Activated CD8-positive, alpha-beta T cell treated with anti-CD3 and anti-CD28 coated beads, Interleukin-2, amount 10 ng/mL, durations not matched to agents 7 days and 5 days (primary cell): ENCODE measurements at places on chromosomes 6 and 20. TPM values are rescaled to one million over a fixed set of nuclear protein-coding genes. Genes with fewer than 3 reads are reported as not detected.

The SLC24A3 gene
- total RNA-seq: not detected

The GNRH2 gene
- total RNA-seq: 1.7 TPM

The MYB gene
- total RNA-seq: 7.5 TPM

- H3K36me3 ChIP-seq: no peaks in the 10 kb centered on the region
- H3K4me1 ChIP-seq: no peaks in the 10 kb centered on the region
- H3K4me3 ChIP-seq: no peak overlapping the region
- DNase-seq: no peak
- no peak overlapping the region for H3K27ac ChIP-seq
Observed at GRCh38 chr6:100177956-100178355, 183.9 kb upstream of the MCHR2 start.

GRCh38 chr6:156848533-156848932 lies 71.4 kb downstream of the ARID1B start:
- no peak overlapping the region for H3K4me3 ChIP-seq
- H3K4me1 ChIP-seq: peaks cover 23% of the 10 kb centered on the region
- peaks cover 6% of the 10 kb centered on the region for H3K36me3 ChIP-seq
- H3K27ac ChIP-seq: no peak overlapping the region

DNA sequence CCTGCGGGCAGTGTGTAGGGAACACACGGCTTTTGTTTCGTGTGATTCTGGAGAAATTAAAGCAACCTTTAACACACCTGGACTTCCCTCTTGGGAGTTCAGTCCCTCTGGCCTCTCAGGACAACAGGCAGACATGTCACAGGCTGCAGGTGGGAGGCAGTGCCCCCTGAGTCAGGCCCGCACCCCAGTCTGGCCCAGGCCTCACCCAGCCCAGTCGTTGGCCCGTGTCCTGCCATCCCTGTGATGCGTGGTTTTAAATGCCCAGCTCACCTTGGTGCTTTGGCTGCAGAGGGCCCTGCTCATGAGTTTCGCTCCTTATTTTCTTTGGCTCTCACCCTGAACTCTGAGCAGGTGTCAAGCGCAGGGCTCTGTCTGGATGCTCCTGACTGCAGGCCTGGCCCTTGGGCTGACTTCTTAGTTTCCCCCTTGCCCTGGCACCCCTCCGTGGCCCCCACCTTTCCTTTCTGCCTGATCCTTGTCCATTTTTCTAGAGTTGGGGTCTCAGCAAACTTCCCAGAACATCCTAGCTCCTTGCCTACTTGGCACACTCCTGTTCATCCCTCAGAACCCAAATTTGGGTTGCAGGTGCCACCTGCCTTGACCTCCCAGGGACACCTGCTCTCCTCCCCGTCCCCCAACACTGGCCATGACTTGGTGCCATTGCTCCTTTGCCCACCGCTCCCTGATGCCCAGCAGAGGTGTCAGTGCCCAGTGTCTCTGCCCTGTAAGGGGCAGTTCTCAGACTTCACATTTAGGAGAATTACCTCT lies 2.2 kb upstream of the CABLES2 start:
- DNase-seq: no peak
- H3K36me3 ChIP-seq: no peaks in the 10 kb centered on the region

GRCh38 chr6:127013865-127014264 lies 104.6 kb upstream of the RSPO3 start:
- H3K4me3 ChIP-seq: no peak overlapping the region
- H3K36me3 ChIP-seq: no peaks in the 10 kb centered on the region
- H3K27me3 ChIP-seq: no peaks in the 10 kb centered on the region
- no peak overlapping the region for H3K27ac ChIP-seq
- no peaks in the 10 kb centered on the region for H3K4me1 ChIP-seq

DNA sequence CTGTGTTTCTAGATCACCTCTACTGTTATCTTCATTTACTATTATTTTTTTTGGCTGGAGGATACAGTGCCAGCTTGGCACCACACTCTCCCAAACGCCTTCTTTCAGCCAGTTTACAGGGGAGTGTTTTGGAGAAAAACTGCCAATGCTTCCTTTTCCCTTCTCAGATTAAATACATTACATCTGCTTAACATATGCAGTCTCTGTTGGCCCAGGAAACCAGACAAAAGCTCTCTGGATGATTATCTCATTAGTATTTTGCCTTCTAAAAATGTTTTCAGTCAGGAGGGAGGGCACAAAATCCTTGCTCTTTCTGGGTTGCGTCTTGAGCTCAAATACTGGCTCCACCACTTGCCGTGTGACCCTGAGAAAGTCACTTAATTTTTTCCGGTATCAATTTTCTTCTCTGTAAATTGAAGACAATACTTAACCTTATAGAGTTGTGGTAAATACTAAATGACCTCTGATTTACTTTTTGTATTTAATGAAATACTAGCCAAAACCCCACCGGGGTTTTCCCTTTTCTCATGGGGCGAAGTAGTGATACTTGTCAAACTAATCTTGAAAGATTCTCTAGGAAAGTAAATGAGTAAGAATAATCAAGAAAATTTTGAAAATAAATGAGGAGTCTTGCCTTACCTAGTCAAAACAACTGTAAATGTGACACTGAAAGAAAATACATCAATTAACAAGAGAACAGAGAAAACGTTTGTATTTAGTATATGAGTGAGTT lies 146.2 kb downstream of the MMS22L start:
- no peak for DNase-seq
- H3K36me3 ChIP-seq: no peaks in the 10 kb centered on the region
- no peak overlapping the region for H3K27ac ChIP-seq
- no peaks in the 10 kb centered on the region for H3K4me1 ChIP-seq
- H3K4me3 ChIP-seq: no peak overlapping the region

DNA sequence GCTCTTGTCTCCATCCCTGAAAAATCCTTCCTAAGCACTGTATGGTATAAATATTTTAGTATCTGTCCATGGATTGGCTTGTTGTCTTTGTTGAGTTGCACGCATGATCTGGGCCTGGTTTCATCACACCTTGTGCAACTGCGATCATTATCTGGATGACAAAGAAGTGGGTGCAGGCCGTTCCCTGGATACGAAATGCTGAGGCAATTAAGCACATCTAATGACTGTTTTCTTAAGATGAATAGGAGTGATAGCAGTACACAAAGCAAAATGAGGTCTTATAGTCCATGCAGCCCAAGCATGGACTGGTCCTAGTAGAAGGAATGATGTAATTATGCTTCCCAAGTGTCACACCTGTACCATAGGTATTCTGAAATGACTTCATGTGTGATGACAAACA lies 47.8 kb downstream of the SLC35D3 start:
- DNase-seq: no peak
- H3K4me3 ChIP-seq: no peak overlapping the region
- peaks cover 42% of the 10 kb centered on the region for H3K27me3 ChIP-seq
- H3K36me3 ChIP-seq: no peaks in the 10 kb centered on the region
- no peaks in the 10 kb centered on the region for H3K4me1 ChIP-seq

- no peaks in the 10 kb centered on the region for H3K36me3 ChIP-seq
- H3K27ac ChIP-seq: no peak overlapping the region
- H3K4me1 ChIP-seq: no peaks in the 10 kb centered on the region
- no peak for DNase-seq
- H3K27me3 ChIP-seq: peaks cover 14% of the 10 kb centered on the region
- H3K4me3 ChIP-seq: no peak overlapping the region
Observed at GRCh38 chr6:70312165-70312745, 9.4 kb upstream of the COL9A1 start.

DNA sequence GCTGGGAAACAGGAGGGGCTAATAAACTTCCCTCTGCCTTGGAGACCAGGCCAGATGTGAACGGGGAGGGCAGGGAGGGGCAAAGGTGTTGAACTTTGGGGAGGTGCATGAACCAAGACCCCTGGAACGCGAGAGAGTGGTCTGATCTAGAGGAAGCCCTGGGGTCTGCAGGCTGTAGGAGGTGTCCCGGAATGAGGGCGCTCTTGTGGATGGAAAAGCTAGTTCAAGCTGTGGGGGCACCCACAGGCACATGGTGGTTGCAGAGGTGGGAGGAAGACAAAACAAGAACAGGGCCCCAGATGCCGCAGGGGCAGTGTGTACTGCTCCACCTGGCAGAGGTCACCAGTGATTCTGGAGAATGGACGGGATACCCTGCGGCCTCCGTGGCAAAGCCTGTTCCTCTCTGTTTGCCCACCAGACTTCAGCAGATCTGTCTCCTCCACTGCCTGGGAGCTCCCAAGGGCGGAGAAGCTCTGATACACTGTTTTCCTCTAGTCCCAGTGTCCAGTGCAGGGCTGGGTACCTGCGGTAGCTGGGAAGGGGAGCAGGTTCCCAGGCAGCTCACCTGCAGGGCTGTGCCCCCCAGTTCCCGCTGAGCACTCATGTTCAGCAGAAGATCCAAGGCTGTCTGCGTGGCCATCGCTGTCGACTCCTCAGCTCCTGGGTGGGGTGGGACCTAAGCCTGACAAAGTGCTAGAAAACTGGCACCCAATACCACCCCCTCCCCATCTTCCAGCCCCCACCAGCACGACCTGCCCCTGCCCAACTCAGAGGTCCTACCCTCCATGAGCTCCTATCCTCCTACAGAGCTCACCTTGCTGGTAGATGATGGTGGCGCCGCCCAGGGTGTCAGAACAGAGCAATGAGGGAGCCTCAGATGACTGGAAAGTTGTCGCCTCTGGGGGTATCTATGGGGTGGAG lies 14.7 kb downstream of the ZNF335 start:
- H3K4me3 ChIP-seq: no peak overlapping the region
- H3K27me3 ChIP-seq: no peaks in the 10 kb centered on the region
- peaks cover 50% of the 10 kb centered on the region for H3K36me3 ChIP-seq
- DNase-seq: no peak
